ENCODE measurements at places on chromosomes 16 and 17.

DNA sequence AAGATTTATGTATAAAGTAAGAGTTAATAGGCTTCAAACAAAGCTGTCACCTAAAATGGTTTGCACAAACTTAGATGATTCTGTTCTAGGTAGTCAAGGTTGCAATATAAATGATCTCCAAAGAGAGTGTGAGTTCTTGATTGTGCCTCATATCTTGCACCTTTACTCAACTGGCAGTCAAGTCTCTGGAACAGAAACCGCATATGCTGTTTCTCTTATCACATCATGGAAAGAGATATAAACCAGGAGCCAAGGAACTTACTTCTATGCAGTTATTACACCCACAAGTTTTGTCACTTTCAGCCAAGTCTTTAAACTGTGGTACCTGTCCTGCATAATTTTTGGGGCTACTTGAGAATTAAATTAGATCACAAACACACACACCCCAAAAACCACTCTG is 5.2 kb downstream of the SSH2 start:
- DNase-seq: no peak

GRCh38 chr17:13393841-13394710 is 207.7 kb downstream of the HS3ST3A1 start:
- no peak for DNase-seq

DNA sequence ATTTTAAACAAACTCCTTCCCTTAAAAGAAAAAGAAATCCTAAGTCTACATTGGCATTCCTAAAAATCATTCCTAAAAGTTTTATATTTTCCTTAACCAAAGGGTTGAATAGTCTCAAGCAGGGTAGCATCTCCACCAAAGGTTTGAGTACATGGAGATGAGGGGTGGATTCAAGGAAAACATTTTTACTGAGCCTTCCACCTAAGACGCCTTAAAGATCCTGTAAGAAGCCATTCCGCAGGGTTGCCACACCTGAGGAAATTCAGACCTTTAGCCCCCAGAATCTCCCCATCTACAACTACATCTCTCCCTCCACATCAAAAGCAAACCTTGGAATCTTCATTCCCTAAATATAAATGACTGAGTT is 7.7 kb upstream of the AKTIP start:
- DNase-seq: no peak

DNA sequence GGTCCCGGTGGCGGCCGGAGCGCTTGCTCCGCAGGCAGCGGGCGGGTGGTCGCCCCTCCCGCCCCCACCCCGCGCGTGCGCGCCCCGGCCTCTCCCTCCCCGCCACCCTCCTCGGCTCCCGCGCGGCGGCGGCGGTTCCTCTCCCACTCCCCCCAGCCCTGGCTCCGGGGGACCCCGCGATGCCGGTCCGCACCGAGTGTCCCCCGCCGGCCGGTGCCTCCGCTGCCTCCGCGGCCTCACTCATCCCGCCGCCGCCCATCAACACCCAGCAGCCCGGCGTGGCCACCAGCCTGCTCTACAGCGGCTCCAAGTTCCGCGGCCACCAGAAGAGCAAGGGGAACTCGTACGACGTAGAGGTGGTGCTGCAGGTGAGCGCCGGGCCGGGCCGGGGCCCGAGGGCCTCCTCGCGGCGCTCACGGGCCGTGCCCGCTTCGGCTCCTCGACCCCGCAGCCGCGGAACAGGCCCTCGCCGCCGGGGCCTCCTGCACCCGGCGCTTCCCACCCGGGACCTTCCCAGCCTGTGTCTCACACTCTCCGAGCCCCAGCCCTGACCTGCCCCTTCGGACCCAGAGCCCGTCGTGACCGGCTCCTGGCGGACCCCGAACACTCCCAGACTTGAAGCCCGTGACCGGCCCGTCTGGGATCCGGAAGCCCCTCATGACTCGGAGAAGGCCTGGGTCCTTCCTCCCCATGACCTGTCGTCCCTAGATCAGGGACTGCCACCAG is 490 bp downstream of the GID4 start:
- DNase-seq: no peak

- no peak for DNase-seq
Measured at GRCh38 chr16:56389554-56389953, 35.8 kb downstream of the AMFR start.

GRCh38 chr17:47982645-47983390 is 11.9 kb downstream of the CDK5RAP3 start:
- no peak for DNase-seq

Data from CD4-positive, alpha-beta T cell treated with Interleukin-21 for 1 hour (primary cell).